ENCODE measurements at places on chromosomes 5 and 9.

- no peak for DNase-seq
Measured at GRCh38 chr5:54825005-54825404, 160.4 kb downstream of the ESM1 start.

- no peak for DNase-seq
Measured at GRCh38 chr9:95239071-95239470, 78.4 kb downstream of the FANCC start.

DNA sequence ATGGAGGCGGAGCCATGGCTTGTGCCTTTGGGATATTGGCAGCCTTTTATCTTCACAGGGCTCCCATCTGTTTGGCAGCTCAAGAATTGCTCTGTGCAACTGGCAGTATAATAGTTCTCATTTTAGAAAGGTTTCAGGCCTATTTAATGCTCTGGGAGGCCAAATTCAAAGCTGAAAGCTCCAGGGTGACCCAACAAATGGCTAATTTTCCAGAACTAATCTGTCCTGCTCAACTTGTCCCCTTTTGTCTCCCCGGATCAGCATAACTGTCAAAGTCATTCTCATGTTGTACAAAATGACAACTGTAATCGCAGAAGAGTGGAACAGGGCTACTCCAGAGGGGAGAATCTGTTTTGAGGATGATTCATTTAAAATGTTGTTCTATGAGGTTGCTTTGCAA lies 52.6 kb upstream of the CXCL14 start:
- no peak for DNase-seq

DNA sequence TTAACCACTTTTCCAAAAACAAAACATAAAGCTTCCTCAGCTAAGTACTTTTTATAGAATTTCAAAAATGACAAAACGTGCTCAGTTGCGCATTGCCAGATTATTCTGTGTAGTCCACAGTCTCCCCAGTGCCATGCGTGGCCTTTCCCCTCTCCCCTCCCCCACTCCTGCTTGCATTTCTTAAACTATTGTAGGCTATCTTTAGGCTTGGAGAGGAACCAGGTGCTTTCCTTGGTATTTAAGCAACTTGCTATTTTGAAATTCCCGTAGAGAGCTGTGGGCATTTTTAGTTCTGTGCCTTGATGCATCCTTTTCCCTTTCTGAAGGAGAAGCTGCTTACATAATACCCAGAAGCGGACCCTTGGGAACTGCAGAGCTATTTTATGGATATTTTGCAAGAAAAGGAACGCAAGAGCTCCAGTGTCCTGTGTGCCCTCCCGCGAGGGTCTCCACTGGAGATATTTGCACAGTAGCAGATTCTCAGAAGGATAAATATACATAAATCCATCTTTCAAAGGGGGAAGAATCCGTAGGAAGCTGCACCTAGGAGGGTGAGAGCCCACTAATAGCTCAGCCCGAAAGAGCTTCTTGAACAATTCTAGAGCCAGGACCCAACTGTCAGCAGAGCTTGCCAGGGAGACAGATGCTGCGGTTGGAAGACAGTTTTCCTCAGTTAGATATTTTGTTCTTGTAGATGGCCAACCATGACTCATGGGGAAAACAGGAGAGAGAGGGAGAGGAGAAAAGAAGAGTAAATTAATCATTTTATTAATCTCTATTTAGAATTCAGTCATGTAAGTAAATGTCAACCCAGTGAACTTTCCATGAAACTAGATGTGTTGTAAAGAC lies 1298.3 kb upstream of the WWC1 start:
- no peak for DNase-seq

DNA sequence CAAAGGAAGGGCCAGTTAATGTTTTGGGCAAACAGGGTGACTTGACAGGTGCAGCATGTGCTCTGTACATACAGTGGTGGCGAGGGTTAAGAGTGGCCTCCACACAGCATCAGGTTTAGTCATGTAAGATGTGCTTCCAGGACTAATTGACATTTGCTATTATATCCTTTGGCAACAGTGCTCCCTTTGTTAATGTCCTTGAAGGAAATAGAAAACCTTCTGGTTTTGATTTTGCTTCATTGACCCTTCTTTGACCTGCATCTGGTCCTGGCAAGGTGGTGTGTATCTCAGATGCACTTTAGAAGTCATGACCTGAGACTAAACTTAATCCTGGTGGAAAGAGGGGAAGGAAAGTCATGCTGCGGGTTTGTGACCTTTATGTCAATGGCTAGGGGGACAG lies 440.0 kb downstream of the ENC1 start:
- no peak for DNase-seq

GRCh38 chr5:111551569-111552275 lies 39.4 kb upstream of the STARD4 start:
- no peak for DNase-seq

DNA sequence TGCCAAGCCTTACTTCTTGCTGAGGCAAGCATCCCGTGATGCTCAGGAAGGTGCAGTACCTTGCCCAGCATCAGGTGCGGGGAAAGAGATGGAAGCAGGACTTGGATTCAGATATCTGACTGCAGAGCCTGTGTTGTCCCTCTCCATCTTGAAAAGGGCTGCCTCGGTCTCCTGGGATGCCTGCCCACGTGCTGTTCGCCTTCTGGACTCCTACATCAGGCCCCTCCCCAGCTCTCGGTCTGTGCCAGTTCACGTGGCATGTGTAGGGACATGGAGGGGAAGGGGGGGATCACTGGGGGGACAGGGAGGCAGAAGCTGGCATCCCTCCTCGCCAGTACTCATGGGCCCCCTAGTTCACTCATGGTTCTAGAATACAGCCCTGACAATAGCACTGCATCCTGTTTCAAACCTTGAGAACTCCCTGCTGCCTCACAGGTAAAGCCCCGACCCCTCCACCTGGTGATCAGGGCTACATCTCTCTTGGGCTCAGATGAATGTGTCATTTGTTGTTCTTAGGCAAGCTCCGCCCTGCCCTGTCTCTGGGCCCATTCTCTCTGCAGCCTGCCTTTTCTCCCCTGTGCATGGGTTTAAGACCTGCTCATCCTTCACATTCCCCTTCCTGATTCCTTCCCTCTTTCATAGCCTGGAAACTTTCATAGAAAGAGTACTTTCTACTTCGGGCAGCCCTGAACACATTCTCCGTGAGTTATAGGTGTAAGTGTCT lies 38.9 kb upstream of the SLC25A51 start:
- DNase-seq: no peak

DNA sequence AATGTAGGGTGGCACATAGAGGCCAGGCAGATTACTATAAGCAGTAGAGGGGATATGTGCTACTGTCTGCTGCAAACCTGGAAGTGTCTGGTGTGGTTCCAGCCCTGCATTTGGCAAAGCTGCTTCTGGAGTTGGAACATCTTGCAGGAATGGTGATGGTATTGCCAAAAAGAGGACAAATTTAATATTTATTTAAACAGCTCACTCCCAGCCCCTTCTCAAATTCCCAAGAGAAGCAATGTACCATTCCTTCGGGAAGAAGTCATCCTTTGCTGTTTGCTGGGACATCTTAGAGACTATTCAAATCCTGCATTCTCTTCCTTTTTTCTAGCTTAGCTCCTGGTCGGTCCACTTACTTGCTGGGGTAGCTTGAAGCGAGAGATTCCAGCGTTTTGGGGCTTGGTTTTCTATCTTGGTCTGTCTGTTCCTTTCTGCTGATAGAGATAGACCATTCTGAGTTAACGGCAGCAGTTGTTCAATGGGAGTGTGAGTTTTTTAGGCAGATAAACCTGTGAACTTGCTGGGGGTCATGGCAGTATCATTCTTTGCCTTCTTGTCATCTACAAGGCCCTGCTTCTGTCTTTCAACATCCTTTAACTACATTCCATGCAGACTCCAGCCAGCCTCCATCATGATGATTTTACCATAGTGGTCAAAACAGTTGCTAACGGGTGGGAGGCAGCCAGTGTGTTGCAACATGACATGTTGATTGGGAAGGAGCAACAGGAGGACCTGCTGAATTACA lies 69.9 kb downstream of the RCL1 start:
- DNase-seq: no peak

DNA sequence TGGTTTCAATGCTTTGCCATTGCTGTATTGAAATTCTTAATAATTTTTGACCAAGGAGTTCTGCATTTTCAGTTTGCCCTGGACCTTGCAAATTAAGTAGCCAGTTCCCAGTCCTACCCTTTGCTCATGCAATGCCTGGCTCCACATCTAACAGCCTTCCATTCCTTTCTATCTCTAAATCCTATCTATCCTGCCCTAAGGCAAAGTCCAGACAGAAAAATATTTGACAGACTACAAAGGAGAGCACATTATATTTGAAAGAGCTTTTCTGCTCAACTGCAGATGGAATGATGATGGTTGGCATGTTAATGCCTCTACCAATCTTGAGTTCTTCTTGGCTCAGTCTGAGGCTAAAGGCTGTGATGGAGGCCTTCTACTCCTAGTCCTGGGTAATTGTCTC lies 15.5 kb downstream of the SLC22A4 start:
- DNase-seq: no peak

- no peak for DNase-seq
Measured at GRCh38 chr5:166507810-166508425, 1783.5 kb upstream of the WWC1 start.

- no peak for DNase-seq
Measured at GRCh38 chr9:127835991-127836516, 18.4 kb downstream of the ENG start.

DNA sequence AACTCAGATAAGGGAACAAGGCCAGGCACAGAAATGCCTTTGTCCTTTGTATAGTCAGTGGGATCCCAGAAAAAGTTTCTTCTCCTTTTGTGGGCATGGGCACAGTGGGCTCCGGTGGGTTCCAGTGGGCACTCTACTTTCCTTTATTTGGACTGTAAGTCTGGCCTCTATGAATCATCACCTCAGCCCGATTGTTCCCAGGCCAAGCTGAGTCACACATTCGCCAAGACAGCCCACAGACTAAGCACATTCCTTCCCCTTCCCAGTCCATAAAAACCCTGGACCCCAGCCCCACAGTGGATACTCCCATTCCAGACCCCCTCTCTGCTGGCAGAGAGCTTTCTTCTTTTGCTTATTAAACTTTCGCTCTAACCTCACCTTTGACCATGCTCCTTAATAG lies 165.0 kb downstream of the FBXL17 start:
- peak; percentile 55 for DNase-seq

GRCh38 chr5:88393042-88393441 lies 124.4 kb upstream of the TMEM161B start:
- DNase-seq: no peak

GRCh38 chr9:37056046-37056920 lies 22.2 kb upstream of the PAX5 start:
- no peak for DNase-seq

Measured in ACHN (cell line).